Fibroblast of upper back skin (primary cell): ENCODE measurements at places on chromosomes 11 and 22.

- peak; percentile 57 for DNase-seq
Observed at GRCh38 chr11:35087648-35088047, 51.3 kb upstream of the CD44 start.

GRCh38 chr11:6298605-6299004, 21.7 kb downstream of the CAVIN3 start:
- no peak for DNase-seq

DNA sequence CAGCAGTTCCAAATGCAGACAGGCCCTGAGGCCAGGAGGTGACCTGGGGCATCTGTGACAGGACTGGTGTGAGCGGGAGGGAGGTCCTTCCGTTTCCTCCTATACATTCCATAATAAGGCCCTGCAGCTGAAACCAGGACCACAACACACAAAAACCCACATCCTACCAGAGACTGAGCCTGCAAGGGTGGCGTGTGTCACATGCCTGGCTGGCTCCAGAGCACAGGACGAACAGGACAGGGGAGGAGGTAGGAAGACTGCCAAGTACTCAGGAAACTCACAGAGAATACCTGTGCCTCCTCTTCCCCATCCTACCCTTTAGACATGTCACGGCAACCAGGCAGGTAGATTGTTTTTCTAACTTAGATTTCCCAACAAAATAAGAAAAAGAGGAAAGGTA, 103.9 kb downstream of the ARL14EP start:
- no peak for DNase-seq

- no peak for DNase-seq
Observed at GRCh38 chr22:44962741-44963454, 46.9 kb downstream of the PHF21B start.

- no peak for DNase-seq
Observed at GRCh38 chr11:128734103-128734831, 40.4 kb downstream of the FLI1 start.

- no peak for DNase-seq
Observed at GRCh38 chr11:1291295-1292017, 18.0 kb downstream of the TOLLIP start.

DNA sequence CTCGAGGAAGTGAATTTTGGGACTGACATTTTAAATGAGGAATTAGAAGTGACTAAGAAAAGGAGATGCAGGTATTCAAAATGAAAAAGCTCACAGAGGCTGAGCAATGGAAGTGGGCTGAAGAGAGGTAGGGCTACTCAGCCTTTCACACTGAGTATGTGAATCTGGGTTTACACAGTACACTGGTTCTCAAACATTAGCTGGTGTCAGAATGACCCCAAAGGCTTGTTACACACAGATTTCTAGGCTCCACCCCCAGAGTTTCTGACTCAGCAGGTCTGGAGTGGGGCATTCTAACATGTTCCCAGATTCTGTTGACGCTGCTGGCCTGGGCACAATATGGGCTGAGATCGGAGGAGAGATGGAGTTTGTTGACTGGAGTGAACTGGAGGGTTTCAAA, 32.8 kb downstream of the CADM1 start:
- no peak for DNase-seq

DNA sequence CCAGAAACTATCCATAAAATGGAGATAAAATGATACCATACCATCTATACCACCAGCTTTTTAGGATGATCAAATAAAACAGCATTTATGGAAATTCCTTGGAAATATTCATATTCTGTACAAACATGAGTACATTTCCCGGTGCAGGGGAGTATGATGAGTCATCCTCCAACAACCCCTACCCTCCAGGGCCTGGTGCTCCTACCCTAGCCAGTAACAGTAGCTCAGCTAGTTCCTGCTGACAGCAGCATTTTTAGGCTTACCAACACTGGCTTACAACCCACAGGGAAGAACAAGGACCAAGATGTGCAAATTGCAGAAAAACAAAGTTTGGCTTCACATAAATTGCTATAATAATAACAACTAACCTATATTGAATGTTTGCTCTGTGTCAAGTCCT, 406.2 kb upstream of the CADM1 start:
- DNase-seq: no peak

DNA sequence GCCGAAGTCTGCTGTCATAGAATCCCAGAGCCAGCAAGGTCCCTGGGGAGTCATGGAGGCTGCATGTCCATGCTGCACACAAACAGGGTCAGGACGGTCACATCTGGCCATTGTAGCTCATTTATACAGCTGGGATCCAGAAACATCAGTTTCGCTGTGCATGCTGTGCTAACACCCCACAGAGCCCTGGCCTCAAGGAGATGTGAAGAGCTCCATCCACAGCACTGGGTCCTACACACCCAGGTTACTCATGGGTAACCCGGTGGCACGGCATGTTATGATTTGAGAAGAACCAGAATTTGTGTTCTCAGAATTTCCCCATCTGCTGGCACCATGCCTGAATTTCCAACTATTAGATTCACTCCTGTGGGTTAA, 146.3 kb upstream of the ARHGAP20 start:
- peak; percentile 34 for DNase-seq

DNA sequence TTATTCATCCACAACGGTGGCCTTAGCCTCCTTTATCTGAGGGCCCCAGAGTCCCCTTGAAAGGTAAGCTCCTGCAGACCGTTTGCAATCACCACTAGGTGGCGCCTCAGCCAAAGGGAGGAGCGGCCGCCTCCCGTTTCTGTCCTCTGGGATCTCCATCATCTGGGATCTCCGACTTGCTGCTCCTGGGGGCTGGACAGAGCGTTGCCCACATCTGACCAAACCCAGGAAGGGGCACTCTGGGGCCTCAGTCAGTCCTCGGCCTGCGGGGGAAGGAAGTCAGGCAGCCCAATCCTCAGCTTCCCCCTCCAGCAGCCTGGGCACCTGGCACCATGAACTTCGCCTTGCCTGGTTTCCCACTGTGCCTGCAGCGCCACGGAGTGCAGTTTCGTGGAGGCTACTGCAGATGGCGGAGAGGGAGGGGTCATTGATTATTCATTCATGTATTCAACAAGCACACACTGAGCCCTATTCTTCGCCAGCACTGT, 23.5 kb downstream of the TP53I11 start:
- peak; percentile 57 for DNase-seq

- DNase-seq: no peak
Observed at GRCh38 chr11:117096201-117096991, 1.8 kb downstream of the SIK3 start.

DNA sequence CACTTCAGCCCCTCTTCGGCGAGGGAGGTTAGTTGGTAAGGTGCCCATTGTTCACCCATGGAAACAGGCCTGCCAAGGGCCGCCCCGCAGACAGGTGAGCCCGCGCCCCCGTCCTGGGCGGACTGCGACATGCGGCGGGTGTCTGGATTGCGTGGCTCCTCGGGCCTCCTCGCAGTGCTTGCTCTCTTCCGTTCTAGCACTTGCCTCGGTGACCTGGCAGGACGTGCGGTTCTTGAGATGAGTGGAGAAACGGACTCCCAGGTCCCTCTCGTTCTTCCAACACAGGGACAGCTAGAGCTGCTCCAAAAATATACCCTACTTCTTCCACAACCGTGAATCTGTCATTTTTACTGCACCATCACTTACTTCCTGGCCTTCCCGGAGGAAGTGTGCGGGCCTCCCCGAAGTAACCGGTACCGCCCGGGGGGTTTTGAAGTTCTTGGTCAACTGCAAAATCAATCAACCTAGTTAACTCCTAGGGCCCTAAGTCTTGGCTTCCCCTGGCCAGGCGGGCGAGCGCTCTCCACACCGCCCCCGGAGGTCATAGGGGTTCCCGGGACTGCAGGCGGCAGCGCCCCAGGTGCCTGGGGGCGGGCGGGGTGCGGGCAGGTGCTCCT, 745 bp upstream of the ZBTB44 start:
- no peak for DNase-seq

GRCh38 chr11:76260296-76260925, 54.1 kb upstream of the WNT11 start:
- no peak for DNase-seq

DNA sequence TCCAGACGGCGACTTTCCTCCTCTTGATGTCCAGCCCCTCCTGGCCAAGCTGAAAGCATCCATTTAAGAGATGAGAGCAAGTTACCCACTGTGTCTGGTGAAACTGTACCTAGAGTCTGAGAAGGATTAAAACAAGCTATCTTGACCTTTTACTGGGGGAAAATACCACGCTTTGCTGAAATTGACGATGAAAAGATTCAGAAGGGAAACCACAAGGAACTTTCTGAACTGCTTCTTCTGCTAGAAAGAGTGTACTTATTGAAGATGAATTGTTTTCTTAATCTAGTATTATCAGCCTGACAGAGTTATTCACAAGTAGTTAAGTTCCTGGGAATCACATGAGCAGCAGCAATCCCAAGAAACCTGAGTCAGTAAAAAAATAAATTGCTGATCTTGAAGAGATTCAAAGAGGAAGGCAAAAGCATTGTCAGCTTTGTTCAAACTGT, 13.1 kb upstream of the MS4A6A start:
- no peak for DNase-seq

- no peak for DNase-seq
Observed at GRCh38 chr22:36840106-36840505, 20.7 kb upstream of the NCF4 start.

- peak; percentile 68 for DNase-seq
Observed at GRCh38 chr22:46584081-46584921, 35.9 kb upstream of the GRAMD4 start.

GRCh38 chr22:39907605-39908097, 6.8 kb downstream of the GRAP2 start:
- DNase-seq: no peak

- DNase-seq: no peak
Observed at GRCh38 chr11:102832612-102833011, 10.8 kb downstream of the MMP3 start.

DNA sequence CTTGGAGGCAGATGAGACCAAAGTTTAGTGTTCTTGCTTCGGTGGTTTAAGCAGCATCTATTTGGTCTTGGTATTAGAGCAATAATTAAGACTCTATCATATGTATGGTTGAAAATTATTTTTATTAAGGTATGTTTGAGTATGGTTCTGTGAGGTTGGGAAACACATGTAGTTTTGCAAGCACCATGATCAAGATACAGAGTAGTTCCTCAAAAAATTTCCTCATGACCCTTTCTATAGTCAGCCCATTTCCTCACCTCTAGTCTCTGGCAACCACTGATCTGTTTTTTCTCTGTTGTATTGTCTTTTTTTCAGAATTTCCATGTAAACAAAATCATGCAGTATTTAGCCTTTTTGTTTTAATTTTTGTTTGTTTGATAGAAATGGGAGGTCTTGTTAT, 18.4 kb downstream of the MTMR3 start:
- DNase-seq: no peak

DNA sequence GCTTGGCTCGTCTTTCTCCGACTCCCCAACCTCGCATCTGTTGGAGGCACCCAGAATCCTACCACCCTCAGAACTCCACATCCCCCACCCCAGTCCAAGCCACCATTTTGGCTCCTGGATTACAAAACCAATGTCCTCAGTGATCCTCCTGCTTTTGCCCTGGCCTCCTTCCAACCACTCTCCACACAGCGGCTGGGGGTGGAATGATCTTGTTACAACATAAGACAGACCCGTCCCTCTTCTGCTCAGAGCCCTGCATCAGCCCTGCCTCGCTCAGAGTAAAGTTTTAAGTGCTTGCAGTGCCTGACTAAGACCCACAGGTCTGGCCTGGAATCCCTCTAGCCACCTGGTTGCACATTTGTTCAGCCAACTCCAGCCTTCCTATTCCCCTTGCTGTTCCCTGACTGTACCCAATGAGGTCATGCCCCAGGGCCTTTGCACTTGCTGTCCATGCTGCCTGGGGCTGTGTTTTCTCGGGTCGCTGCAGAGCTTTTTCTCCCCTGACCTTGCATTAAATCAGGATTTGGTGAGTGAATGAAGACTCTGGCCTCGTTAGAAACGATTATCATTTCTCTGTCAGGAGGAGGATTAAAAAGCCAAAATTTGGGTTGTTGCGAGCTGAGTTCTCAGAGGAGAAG, 67.3 kb downstream of the IGF2 start:
- DNase-seq: no peak

- peak; percentile 1 for DNase-seq
Observed at GRCh38 chr11:44361813-44362212, 51.9 kb upstream of the ALX4 start.

- DNase-seq: no peak
Observed at GRCh38 chr11:820655-821511, 2.2 kb downstream of the PNPLA2 start.

- peak; percentile 87 for DNase-seq
Observed at GRCh38 chr11:91133361-91133760, 910.5 kb upstream of the CHORDC1 start.

DNA sequence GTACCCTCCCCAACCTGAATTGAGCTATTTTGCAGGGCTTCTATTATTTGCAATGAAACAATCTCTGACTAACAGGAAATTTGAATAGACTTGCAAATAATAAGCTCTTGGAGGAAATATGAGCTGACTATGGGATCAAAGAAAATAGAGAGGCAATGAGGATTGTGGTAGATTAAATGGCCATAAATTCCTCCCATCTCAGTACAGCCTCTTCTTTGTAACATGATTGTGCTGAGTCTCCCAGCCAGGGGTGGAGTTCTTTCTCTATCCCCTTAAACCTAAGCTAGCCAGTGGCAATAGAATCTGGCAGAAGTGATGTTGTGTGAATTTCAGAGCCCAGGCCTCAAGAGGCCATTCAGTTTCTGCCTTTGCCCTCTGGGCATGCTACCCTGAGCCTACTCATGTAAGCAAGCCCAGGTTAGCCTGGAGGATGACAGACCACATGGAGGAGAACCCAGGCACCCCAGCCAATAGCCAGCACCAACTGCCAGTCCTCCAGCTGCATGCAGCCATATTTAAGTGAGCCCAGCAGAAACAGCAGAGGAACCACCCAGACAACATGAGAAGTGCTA, 86.8 kb upstream of the TP53I11 start:
- no peak for DNase-seq

DNA sequence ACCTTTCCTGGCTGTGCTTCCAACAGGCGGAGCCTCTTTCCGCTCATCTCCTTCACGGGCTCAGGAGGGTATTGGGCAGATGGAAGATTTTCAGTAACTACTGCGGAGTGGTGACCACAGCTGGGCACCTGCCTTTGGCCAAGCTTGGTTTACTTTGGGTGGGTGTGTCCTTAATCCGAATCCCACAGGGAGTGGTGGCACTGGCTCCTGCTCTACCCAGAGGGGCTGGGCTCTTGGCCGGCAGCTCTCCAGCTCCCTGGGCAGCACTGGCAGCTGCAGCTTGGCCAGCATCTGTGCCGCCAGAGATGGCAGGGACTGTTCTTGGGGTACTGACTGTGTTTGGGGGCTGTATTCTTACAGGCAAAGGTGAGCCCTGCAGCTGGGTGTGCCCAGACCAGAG, 29.8 kb downstream of the BID start:
- no peak for DNase-seq

DNA sequence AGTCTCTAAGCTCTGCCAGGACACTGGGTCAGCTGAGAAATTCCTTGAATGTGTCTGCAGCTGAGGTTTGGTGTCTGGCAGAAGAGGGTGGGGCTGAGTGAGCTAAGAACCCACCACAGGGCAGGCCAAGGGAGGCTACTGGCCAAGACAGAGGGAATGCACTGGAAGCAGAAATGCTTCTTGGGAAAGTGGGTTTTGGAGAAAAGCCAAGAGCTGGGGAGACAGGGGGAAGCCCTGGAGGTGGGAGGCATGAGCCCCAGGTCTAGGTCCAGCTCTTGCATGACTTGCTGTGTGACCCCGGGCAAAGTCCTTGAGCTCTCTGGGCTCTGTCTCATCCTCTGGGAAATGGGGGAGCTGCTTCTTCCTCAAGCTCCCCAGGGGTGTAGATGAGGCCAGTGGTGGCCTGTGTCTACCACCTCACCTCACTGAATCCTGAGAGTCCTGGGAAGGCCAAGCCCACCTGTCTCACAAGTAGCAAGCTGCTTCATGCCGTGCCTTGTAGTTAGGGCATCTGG, 2.3 kb downstream of the MMP11 start:
- peak; percentile 56 for DNase-seq

- no peak for DNase-seq
Observed at GRCh38 chr22:35204807-35205775, 52.2 kb upstream of the HMGXB4 start.
